ENCODE measurements at places on chromosomes 4 and X.

GRCh38 chr4:126906466-126906865 lies 726.3 kb upstream of the INTU start:
- DNase-seq: no peak

- no peak for DNase-seq
Measured at GRCh38 chr4:78612398-78613178, 61.0 kb downstream of the ANXA3 start.

GRCh38 chr4:146978641-146979040 lies 33.0 kb upstream of the TTC29 start:
- DNase-seq: no peak

DNA sequence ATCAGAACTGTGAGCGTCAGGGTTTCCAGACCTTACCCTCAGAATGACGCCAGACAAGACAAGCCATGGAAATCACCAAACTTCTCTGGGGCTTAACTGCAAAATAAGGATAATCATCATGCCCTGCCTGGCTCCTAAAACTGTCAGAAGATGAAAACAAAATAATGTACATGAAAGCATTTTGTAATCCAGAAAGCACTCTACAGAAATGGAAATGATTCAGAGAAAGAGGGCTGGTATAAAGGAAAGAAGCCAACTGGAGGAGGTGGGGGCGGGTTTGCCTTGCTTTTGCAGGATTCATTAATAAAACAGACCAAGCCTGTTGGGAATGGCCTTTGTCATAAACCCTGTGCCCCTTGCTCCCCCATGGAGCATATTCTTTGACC lies 47.3 kb downstream of the SEPSECS start:
- DNase-seq: no peak

GRCh38 chrX:39984191-39984956 lies 113.4 kb downstream of the BCOR start:
- no peak for DNase-seq

DNA sequence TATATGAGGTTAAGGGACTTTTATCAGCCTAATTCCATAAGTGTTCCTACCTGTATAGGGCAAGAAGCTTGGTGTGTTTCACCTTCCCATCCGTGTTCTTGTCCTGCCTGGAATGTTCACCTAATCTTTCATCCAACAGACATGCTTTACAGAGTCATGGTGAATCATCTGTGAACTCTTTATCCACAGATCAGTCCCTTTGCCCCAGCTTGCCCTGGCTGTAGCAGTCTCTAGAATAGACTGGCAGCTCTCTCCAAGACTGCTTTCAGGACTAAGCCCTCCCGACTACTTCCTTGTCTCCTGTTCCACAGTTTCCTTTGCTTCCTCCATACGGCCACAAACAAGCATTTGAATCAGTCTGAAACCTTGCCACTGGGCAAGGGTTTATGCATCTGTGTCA lies 177.9 kb upstream of the IL15 start:
- DNase-seq: no peak

DNA sequence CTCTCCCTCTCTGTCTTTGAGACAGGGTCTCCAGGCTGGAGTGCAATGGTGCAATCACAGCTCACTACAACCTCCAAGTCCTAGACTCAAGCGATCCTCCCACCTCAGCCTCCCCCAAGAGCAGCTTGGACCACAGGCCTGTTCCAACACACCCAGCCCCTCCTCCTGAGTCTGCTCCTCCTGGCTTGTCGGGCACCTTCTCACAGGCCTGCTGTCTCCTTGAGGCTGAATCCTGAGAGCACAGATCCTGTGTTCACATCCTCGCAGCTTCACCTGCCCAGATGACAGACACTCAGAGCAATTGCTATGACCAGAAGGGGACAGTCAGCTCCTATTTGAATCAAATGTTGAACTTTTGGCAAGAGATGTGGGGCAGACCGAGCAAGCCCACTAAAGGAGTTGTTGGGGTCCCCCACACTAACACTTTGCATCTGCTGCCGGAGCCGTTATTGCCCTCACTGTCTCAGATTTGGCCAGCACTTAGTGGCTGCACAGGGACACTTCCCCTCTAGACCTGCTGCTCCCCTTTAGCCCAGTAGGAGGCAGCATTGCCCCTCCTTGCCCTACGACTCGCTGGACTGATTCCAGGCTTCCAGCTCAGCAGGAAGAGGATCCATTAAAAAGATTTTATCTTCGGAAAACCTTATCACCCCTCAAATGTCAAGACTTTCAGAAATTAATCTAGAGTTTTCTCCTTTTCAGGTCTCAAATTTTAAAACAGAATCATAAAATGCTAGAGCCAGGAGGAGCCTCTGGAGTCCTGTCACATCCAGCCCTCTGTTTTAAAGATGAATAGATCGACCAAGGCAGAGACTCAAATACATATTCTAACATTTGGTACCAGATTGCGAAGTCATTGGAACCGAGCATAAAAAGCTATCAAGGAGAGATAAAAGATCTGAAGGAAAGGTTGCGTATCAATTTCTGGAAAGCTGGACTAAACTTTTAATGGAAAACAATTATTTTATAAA lies 113.7 kb downstream of the USP46 start:
- DNase-seq: no peak

- no peak for DNase-seq
Measured at GRCh38 chrX:150254909-150255308, 108.2 kb upstream of the MAMLD1 start.

GRCh38 chrX:41276661-41277506 lies 57.1 kb upstream of the DDX3X start:
- DNase-seq: no peak

DNA sequence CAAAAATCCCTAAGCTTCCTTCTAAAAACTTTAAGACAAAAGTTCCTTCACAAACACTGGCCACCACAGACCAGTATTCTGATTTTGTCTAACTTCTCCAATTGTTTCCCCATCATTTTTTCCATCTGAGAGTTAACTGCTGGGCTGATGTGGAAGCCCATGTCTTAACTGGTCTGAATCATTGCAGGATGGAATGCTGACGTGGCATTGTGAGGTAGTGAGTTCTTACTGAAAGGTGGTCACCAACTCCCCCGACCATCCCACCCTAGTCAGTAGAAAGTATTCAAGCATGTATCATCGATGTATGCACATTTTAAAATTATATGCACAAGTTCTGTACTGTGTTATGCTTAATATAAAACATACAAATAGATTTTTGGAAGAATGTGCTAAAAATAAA lies 99.1 kb upstream of the SMIM10 start:
- no peak for DNase-seq

- DNase-seq: no peak
Measured at GRCh38 chr4:180766944-180767729, 1476.1 kb upstream of the TENM3 start.

DNA sequence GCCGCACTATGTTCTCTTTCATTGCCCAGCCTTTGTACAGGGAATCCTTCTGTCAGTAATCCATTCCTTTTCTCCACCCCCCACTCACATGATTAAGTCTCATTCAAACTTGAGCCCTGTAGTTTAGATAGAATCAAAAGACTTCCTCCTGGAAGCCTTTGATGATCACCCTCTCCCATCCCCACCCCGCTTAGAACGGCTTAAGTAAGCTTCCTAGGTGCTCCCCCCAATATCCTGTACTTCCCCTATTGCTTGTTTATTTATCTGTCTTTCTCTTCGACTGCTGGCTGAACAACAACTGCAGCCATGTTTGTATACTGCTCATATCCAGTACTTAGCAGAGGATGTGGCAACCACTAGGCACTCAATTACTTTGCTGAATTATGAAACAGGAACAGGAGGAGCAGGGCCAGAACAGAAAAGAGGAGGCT lies 38.5 kb upstream of the GPC3 start:
- no peak for DNase-seq

DNA sequence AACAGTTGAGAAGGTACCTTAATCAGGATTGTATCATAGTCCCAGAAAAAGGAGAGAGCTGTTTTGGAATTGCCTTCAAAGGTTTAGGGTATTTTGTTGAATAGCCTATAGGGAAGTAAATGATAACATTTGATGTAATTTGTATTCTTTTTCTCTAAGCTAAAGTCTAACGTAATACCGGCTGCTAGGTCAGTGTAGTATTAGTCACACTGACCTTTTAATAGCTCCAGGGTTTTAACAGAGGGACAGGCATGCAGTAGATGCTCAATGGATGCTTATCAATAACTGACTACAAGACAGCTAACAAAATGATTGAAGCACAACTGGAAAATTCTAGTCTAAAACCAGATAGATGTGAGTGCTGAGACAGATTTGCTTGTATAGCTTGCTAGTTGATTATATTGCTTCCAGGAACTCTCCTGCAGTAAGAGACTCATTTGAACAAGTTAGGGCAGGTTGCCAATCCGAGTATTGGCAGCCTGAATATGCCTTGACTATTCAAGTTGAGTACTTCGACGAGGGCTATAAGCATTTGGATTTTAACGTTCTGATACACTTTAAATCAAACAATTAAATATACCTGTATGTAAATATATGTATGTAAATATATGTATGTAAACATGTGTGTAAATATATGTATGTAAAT lies 16.5 kb upstream of the PNPLA4 start:
- no peak for DNase-seq

- DNase-seq: no peak
Measured at GRCh38 chrX:40885989-40886388, 150.6 kb upstream of the MED14 start.

- DNase-seq: no peak
Measured at GRCh38 chrX:101071582-101071981, 7.1 kb upstream of the TMEM35A start.

DNA sequence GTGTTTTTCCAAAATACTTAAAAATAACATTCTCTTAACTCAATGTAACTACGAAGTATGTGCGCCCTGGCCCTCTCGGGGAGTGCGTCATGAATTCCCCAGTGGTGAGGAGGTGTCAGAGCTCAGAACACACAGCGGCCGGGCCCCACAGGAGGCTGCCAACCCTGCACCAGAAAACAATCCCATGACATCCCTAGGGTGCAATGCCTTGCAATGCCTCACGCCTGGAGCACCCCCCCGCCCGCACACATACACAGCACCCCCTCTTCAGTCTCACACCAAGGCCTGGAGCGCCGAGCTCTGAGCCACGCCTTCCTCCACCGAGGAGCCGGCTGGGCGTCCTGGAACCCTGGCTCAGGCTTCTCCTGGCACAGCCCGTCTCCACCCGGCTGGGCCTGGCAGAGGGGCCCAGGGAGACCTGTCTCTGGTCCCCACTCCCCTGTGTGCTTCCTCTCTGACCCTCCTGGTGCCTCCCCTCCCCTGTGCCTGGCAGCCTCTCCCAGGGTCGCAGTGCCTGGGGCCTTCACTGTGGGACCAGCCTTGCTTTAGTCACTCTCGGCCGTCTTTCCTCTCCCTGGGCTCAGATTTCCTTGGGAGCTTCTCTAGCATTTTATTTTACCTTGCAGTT lies 108.2 kb upstream of the ADRA2C start:
- DNase-seq: no peak

GRCh38 chr4:29908276-29908675 lies 811.9 kb upstream of the PCDH7 start:
- DNase-seq: no peak

Measured in SW 1271 (cell line).